ENCODE measurements at places on chromosomes 7 and 10.

- DNase-seq, result no peak
These were observed 193.7 kb downstream of the RNLS start for GRCh38 chr10:88389456-88389855.

DNA sequence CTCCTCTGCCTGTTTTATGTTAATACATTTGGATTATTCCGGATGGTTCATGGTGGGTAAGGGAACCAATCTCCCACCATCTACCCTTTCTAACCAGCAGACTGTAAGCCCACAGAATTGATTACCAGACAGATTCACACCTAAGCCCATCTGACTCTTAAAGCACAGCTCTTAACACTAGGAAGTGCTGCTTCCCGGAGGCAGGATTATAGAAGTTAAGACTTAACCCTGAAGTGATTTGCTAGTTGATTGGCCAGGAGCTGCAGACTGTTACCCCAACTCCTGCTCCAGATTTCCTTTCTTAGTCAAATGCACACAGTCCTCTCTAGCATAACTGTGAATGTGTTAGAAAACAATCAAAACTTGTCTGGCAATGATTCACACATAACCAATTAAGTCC lies 221.7 kb downstream of the CDK14 start:
- no peak for DNase-seq

- no peak for DNase-seq
These were observed 27.0 kb downstream of the ZNF438 start for GRCh38 chr10:31004611-31005193.

DNA sequence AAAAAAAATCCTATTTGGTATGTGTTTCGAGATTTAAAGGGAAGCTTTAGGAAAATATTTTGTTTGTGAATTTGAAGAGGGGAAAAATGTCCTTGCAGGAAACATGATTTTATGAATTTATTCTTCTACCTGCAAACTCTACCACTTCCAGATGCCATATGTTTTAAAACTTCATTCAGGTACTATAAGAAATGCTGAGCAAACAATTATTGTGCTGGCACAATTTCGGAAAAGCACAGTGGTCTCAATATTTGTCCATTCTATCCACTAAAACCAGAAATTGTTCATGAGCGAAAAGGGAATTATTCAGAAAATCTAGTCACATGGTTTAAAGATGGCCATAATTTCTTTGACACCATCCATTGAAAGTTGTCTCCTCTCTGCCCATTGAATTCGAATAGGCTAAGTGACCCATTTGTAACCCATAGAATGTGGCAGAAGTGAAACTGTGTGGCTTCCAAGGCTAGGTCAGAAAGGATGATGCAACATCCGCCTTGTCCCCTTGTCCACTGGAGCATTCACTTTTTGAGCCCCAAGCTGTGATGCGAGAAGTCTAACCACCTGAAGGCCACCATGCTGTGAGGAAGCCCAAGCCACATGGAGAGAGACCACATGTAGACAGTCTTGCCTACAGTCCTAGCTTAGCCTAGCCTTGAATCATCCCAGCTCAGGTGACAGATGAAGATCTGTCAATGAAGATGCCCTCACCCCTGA lies 189.8 kb upstream of the PRKCQ start:
- no peak for DNase-seq

DNA sequence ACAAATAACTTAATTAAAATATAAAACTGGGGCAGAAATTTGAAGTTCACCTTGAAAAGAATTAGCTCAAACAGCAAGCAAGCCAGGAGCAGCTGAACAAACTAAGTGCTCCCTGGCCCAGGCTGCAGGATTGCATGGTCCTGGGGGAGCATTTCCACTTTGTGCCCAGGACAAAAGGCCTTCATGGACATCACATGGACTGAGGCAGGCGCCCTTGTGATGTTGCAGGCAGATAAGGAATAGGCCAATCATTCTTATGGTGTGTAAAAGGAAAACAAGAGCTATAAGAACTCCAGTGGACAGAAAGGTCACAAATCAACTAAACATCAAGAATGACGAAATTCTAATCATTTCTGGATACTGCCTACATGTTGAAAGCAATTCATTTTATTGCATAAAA lies 17.5 kb upstream of the TECTB start:
- peak; percentile 5 for DNase-seq

- no peak for DNase-seq
These were observed at the start of gene ECHDC3 for GRCh38 chr10:11742009-11742778. ECHDC3 (plus strand) TSS chr10:11742382; CDS start chr10:11742577, 195 bp downstream.

DNA sequence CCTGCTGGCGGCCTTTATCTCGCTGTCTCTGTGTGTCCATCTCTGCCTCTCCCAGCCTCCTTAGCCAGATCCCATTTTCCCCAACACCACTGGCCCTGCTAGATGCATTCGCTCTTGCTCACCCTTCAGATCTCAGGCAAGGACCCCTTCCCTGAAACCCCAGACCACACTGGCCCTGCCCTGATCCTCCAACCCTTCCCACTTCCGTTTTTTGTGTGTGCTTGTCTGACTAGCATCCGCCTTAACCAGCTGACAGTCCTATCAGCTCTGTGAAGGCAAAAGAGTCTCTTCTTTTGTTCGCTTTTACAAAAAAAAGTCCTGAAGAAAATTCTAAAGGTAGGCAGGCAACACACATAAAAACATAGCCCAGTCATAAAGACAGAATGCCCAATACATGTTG lies 28.7 kb downstream of the CHST15 start:
- no peak for DNase-seq
